ENCODE measurements at places on chromosomes 1 and 21.

GRCh38 chr1:205332015-205332791 lies 10.7 kb upstream of the NUAK2 start:
- no peak for DNase-seq

GRCh38 chr1:215900684-215901083 lies 333.6 kb downstream of the KCTD3 start:
- DNase-seq, result no peak

DNA sequence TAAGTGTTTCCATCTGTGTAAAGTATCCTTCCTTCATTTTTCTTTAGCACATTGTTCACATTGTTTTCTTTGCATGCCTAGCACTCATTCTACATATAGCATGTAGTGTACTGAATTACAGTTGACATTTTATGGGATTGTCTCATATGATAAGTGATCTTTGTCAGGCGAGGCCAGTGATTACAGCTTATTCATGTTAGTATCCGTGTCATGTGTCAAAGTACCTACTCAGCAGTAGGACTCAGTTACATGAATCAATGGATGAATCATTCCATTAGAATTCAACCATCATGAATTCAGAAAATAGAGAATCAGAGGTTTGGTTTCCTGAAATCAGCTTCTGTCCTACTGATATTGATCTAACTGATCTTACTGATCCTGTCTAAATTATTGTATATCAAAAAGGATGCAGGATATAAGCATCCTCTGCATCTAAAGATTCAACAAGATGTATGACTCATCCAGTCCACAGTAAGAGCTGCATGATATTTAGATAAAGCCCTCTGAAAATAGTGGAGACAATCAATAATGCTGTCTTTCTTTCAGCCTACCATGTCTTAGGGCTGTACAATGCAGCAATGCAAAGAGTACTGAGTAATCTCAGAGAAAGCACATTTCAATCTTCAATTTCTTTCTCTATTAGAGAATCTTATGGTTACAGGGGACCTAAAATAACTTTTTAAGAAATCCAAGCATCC lies 20.7 kb upstream of the HRNR start:
- DNase-seq, result no peak

DNA sequence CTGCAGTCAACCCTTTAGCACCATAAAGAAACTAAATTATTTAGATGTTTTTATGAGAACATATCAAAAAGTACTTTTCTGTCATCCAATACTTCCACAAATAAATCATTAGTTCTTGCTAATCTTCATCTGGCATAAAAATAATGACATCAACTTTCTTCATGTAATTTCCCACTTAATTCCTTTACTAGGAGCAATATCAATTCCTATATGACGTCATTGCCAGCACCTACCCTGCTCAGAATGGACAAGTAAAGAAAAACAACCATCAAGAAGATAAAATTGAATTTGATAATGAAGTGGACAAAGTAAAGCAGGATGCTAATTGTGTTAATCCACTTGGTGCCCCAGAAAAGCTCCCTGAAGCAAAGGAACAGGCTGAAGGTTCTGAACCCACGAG lies 116.9 kb downstream of the PTPRC start:
- DNase-seq, result no peak

DNA sequence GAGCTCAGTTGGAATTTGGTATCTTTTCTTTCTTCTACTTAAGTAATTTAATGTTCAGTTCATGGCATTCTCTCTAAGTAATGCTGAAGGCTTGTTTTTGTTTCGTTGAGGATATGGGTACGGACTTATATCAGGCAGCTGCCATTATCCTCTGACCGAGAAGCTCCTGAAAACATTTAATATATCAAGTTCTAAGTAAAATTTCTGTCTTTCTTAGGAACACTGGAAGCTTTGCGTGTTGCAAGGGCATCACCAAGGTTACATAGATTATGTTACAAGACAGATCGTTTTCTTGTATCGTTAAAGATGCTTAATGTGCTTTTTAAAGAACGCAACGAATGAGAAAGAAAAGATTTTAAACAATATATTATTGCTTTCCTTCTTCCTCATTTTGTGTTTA lies 1.0 kb upstream of the GALNT2 start:
- DNase-seq, result no peak

DNA sequence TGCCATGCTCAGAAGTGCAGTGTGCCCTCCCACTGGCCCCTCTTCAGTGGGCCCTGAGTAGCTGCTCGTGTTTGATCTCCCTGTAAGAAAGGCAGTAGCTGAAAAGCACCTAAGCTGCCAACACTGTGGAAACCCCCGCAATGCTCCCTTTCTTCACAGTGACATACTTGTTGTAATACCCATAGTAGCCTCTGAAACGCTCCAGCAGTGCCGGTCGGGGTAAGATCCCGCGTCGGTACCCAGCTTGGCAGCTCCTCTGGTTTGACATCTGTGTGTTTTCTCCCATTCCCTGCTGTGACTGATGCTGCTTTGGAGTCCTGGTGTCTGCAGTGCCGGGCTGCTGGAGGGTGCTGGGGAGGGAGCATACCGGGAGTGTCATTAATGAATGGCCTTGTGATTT lies 3.6 kb downstream of the CHAF1B start:
- no peak for DNase-seq

- no peak for DNase-seq
These were observed 96.1 kb downstream of the IER5 start for GRCh38 chr1:181184621-181185020.

DNA sequence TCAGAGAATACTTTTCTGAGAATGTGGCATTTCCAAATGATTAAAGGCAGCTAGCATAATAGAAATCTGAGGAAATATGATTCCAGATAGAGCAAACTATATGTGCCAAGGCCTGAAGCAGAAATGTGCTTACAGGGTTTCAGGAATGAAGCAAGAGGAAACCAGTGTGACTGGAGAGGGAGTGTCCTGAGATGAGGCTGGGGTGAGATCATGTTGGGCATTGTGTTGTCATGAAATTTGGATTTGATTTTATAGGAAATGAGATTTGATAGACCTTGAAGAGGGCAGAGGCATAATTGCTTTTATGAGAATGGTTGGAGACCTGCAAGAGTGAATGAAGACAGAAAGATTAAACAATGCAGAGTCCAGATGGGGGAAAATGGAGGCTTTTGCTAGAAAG lies 338.1 kb upstream of the SNX7 start:
- no peak for DNase-seq

GRCh38 chr21:32954353-32954752 lies 71.4 kb upstream of the OLIG2 start:
- no peak for DNase-seq

GRCh38 chr1:155218854-155219591 lies 10.5 kb downstream of the MTX1 start:
- DNase-seq, result no peak
